ENCODE measurements at places on chromosomes 7 and 10. TPM values are rescaled to one million over a fixed set of nuclear protein-coding genes. Genes with fewer than 3 reads are reported as not detected.

Gene ITPRID1
- total RNA-seq: not detected

Gene SLIT1
- total RNA-seq: 1.2 TPM

Gene SYPL1
- total RNA-seq: 40.1 TPM

DNA sequence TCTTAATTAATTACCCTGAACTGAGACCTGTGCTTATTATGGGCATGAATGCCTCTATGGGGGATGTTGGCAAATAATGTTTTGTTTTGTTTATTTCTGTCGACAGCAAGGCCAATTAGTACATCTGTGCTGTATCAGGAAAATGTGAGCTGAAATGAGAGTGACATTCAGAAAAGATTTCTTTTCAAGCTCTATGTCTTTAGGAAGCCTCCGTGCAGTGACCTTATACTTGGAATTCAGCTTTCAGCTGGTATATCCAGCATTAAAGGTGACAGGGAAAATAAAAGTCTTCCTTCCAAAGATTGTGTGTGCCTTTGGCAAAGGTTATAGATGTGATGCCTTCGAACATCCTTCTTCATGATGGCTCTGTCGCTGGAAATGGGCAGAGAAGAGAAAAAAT, 1061.1 kb downstream of the SORCS3 start:
- DNase-seq: no peak

DNA sequence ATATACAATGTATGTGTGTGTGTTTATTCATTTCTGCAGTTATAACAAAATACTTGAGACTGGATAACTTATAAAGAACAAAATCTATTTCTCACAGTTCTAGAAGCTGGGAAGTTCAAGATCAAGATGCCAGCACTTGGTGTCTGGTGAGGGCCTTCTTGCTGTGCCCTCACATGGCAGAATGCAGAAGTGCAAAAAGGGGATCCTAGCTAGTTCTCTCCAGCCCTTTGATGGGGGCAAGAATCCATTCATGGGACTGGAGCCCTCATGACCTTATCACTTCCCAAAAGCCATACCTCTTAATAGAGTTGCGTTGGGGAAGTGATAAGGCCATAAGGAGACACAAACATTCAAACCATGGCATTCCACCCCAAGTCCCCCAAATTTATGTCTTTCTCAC, 8.4 kb downstream of the GRB10 start:
- no peak for DNase-seq

DNA sequence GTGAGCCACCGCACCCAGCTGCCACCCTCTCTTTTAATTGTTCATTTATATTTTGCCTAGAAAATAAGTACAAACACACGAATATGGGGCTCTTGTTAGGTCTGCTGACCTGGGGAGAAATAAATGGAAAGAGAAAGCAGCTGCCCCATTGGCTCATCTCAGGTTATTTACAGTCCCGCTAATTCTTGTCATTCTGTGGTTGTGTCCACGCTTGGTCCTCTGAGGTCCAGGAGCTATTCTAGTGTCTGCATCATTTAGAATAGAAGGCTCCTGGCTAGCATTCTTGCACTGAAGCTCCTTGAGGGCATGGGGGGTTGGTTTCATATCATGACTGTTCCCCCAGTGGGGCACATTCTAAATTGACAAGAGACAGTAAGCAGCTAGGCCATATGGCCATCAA, 128.5 kb downstream of the TACC2 start:
- DNase-seq: no peak

- no peak for DNase-seq
Observed at GRCh38 chr7:50653126-50653864, 88.1 kb upstream of the DDC start.

DNA sequence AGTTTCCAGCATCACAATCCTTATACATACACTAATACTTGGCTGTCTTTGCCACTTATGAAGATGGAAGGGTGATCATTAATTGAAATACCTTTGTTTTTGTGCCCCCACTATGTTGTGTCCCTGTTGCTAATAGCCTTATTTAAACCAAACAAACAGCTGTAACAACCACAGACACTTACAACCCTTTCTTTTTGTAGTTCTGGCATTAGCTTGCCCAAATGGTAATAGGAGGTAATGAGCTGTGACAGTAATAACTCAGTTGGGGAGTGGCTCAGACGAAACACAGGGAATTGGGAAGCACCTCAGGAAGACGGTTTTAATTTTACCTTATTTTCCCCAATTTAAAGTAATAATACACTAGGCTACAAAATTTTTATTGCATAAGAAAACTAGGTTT, 83.4 kb downstream of the MDFIC start:
- no peak for DNase-seq

DNA sequence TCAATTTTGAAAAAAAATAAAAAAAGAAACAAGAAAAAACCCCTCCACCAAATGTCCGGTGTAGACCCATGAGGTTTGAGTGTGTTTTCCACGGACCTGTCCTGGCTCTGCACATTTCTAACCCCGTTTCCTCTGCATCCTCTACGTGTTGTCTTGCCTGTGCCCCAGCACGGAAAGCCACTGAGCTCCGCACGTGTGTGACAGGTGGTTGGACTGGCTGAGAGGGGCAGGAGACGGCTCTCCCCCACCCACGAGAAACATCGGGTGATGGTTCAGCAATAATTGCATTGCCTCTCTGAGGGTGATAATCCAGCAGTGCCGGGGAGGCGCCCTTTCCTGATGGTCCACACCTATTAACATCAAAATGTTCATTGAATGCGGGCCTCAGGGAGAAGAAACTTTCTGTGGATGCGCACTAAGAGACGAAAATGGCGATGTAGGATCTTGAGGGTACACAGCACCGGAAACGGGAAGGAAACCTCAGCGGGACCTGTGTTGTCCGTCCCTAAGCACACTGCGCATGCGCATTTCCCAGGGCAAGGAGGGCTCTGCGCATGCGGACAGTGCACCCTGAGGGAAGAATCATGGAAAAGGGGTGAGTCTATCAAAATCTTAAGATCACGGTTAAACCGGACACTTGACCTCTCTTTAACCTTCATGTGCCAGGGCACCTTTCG, 470.1 kb upstream of the ADARB2 start:
- DNase-seq: no peak

GRCh38 chr10:44955413-44956070, 4.1 kb upstream of the RASSF4 start:
- no peak for DNase-seq
